ENCODE measurements at places on chromosomes 12 and 14. TPM values are rescaled to one million over a fixed set of nuclear protein-coding genes. Genes with fewer than 3 reads are reported as not detected.

AICDA gene
- total RNA-seq = not detected

BDKRB2 gene
- total RNA-seq = 0.28 TPM

DLK1 gene
- not detected for total RNA-seq

FOXN4 gene
- not detected for total RNA-seq

- no peak for DNase-seq
Measured at GRCh38 chr12:32034045-32034444, 72.6 kb upstream of the BICD1 start.

GRCh38 chr14:71271166-71271945 is 364.1 kb downstream of the PCNX1 start:
- no peak for DNase-seq

GRCh38 chr12:19382111-19382526 is 57.2 kb upstream of the AEBP2 start:
- DNase-seq = peak; percentile 66

GRCh38 chr12:55673638-55674037 is 34.1 kb downstream of the ITGA7 start:
- no peak for DNase-seq

DNA sequence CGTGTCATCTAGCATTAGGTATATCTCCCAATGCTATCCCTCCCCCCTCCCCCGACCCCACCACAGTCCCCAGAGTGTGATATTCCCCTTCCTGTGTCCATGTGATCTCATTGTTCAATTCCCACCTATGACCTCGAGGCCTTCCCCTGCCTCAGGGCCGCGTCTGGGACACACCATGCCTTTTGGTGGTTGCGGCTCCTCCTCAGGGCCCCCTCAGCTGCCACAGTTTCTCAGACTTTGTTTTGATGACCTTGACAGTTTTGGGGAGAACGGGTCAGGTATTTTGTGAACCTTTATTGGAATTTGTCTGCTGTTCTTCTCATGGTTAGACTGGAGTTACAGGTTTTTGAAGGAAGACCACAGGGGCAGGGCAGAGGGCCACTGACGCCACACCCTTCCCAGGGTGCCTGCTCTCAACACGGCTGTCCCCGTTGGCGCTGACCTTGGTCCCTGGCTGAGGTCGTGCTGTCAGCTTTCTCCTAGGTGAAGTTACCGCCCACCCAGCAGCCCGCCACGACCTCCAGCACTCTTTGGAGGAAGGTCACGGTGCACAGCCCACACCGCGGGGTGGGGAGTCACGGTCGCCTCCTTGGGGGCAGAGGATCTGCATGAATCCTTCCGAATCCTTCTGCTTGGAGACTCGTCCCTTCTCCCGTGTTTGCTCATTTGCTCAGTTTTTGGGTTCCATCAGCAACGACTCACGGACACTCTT is 130.5 kb downstream of the KIF26A start:
- no peak for DNase-seq

DNA sequence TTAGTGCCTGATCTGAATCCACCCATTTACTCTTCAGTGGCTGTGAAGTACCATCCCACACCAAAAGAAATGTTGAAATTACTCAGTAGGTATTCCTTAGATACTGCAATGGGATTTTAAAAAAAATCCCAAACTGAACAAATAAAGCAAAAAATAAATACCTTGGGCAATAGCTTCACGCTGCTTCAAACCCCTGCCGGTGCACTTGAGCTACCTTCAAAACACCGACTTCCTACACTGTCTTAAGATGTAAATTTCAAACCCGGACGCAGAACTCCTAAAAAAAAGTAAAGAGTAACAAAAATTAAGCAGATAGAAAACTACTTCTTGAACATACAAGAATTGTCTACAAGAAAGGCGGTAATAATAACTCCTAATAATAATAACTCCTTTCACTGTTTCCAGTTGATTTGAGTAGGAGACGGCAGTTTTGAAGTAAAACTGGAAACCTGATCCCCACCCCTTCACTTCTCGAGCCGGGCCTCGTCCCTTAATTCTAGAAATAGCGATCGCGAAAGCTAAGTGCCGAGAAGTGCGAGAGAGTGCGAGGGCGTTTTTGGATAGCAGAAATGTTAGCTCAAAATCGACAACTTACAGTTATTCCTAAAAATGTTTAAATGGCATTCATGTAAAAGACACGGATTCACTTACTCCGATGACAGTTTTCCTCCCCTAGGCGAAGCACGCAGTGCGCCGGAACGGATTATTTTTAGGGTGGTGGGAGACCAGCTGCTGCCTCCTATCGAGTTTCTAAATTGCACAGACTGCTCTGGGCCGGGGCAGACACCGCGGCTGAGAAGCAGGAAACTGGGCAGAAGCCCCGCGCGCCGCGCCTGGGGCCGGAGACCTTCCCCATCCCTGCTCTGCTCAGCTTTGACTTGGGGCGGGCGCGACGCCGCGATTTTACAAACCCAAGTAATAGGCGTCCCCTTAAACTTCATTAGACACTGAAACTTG is at the start of gene ABCC9:
TSS of gene ABCC9 (minus strand) at position 878 of the 957 bp plus-strand sequence. CDS start 4,752 bp downstream, outside the sequence.
- DNase-seq = no peak

GRCh38 chr14:46769292-46769691 is 117.7 kb upstream of the RPL10L start:
- no peak for DNase-seq

Data from PC-9 (cell line).